ENCODE measurements at places on chromosomes 2 and 18. TPM values are rescaled to one million over a fixed set of nuclear protein-coding genes. Genes with fewer than 3 reads are reported as not detected.

The KATNAL2 gene
- 3.8 TPM for total RNA-seq

The TRIM43 gene
- total RNA-seq: not detected

The PRSS56 gene
- not detected for total RNA-seq

The NMUR1 gene
- total RNA-seq: 4.4 TPM

The RAMP1 gene
- total RNA-seq: 5.1 TPM

DNA sequence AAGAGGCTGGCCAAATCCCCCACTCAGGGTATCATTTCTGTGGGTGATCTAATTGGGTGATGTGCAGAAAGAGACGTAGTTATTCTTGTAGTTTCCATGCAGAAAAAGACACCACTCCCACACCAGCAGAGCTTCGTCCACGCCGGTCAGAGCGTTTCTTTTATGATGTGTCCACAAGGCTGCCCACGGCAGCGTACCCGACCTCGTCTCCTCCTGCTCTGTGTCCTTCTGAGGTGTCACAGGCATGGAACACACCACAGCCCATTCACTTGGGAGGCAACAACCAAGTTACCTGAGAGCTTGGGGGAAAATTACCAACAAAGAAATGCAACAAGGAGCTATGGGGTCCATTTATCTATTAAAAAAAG, 131.3 kb downstream of the PXDN start:
- no peak for DNase-seq
- H3K36me3 ChIP-seq: no peaks in the 10 kb centered on the region
- no peak overlapping the region for H3K27ac ChIP-seq
- no peaks in the 10 kb centered on the region for H3K27me3 ChIP-seq
- no peak overlapping the region for H3K4me3 ChIP-seq
- no peaks in the 10 kb centered on the region for H3K4me1 ChIP-seq

- H3K27me3 ChIP-seq: no peaks in the 10 kb centered on the region
- DNase-seq: no peak
- no peak overlapping the region for H3K4me3 ChIP-seq
- no peaks in the 10 kb centered on the region for H3K36me3 ChIP-seq
- H3K27ac ChIP-seq: no peak overlapping the region
Observed at GRCh38 chr18:74139888-74140287, 7.7 kb downstream of the FBXO15 start.

DNA sequence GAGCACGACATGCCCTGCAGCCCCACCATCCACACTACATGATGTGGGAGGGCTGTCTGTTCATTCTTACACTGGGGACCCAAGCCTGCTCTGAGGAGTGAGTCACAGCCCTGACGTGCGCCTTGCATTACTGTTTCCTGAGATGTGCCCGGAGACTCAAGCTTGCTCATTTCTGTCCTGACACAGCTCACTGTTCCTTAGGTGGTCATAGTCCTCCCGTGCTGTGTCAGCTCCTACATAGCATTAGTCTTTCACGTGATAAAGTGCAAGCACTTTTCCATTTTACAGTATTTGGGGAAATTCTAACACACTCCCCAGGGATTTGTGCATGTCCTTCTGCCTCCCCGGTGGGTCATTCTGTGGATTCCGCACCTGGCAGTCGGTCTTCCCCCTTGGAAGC, 46.2 kb upstream of the TRIM43B start:
- peaks cover 13% of the 10 kb centered on the region for H3K36me3 ChIP-seq
- no peak for DNase-seq
- no peak overlapping the region for H3K4me3 ChIP-seq

- no peak overlapping the region for H3K27ac ChIP-seq
- no peaks in the 10 kb centered on the region for H3K4me1 ChIP-seq
- no peak overlapping the region for H3K4me3 ChIP-seq
- H3K36me3 ChIP-seq: no peaks in the 10 kb centered on the region
- H3K27me3 ChIP-seq: no peaks in the 10 kb centered on the region
Observed at GRCh38 chr2:74927621-74928020, 30.8 kb upstream of the POLE4 start.

DNA sequence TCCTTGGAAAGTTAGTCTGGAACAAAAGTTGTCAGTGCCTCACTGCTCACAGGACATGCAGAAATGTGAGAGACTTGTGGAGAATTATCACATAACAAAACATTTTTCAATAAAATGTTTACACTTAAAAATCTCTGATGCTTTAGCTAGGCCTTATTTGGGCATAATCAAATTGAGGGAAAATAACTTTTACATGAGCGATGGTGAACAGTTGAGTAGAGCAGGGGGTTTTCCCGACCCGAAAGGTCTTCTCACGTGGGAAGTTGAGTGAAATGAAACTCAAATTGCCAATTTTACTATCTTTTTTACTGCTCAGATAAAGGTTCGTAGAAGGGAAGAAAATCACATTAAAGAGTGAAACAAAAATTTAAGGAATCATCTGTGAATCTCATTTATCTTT, 465.6 kb downstream of the MTX2 start:
- peaks cover 2% of the 10 kb centered on the region for H3K4me1 ChIP-seq
- H3K27ac ChIP-seq: no peak overlapping the region
- DNase-seq: no peak
- H3K36me3 ChIP-seq: no peaks in the 10 kb centered on the region

DNA sequence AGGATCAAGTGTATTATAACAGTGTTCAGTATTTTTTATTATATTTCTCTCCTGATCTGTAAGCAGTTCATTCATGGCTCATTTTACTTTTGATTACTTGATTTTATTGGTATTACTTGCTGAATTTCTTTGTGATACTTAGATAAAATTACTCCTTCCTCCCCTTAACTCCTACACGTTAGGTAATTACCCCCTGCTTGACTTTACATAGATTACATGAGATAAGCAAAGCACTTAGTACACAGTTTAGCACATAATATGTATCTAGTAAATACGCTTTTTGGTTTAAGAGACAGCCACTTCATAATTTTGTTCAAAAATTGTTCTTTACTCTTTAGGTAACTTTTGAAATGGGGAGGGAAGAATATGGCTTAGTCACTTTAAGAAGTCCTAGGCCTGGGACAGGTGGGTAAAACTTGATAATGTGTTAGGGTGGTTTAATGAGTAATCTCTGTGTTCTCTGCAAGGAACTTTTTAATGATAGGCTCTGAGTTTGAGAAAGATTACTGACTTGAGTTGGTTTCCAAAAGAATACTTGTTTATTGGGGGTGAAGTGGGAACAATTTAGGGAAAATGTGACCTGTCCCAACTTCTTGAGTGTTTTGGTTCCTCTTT, 80.9 kb downstream of the NCOA1 start:
- H3K4me1 ChIP-seq: peaks cover 11% of the 10 kb centered on the region
- H3K36me3 ChIP-seq: no peaks in the 10 kb centered on the region
- no peak for DNase-seq
- H3K27me3 ChIP-seq: no peaks in the 10 kb centered on the region
